Activated CD8-positive, alpha-beta T cell treated with anti-CD3 and anti-CD28 coated beads for 36 hours (primary cell): ENCODE measurements at places on chromosomes 2 and 18.
A peak's percentile ranks its signal among the peaks of the same experiment; 100 is the strongest.

DNA sequence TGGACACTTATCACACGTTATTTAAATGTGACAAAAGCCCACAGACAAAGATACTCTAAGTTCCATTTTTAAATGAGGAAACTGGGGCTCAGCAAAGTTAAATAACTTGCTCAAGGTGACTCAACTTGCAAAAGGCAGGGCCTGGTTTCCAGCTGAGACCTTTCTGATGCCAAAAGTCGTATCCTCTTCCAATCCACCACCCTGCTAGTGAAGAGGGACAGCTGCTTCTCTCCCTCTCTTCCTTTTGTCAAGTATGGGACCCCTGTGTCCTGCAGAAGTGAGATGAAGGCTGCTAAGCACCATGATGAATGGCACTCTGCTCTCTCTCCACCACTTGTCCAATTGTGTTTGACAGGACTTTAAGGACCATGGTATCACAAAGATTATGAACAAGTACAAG is 140.9 kb downstream of the DYM start:
- no peak for DNase-seq

- no peak for DNase-seq
Measured at GRCh38 chr2:58866527-58866926, 625.4 kb upstream of the FANCL start.

DNA sequence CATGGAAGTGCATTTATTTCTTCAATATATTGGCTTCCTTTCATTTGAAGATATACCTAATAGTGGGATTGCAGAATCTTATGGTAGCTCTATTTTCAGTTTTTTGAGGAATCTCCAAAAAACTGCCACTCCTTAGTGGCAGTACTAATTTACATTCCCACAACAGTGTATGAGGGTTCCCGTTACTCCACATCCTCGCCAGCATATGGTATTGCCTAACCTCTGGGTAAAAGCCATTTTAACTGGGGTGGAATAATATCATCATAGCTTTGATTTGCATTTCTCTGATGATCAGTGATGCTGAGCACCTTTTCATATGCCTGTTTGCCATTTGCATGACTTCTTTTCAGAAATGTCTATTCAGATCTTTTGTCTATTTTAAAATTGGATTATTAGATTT is 471.9 kb upstream of the UBE2E3 start:
- no peak for DNase-seq

GRCh38 chr2:149169656-149170055 is 131.2 kb downstream of the LYPD6B start:
- DNase-seq, result peak; percentile 32

- DNase-seq, result no peak
Measured at GRCh38 chr2:28030600-28030999, 140.1 kb downstream of the BABAM2 start.

DNA sequence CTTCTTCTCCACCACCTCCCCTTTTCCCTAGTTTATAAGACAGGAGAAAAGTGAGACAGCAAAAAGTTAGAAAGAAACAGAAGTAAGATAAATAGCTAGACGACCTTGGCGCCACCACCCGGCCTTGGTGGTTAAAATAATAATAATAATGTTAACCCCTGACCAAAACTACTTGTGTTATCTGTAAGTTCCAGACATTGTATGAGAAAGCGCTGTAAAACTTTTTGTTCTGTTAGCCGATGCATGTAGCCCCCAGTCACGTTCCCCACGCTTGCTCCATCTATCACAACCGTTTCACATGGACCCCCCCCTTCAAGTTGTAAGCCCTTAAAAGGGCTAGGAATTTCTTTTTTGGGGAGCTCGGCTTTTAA is 1.5 kb upstream of the BUB1 start:
- DNase-seq, result peak; percentile 14

GRCh38 chr18:52190631-52191030 is 149.4 kb upstream of the DCC start:
- DNase-seq, result no peak

GRCh38 chr2:70979626-70980025 is 1.2 kb downstream of the ANKRD53 start:
- DNase-seq, result no peak

GRCh38 chr2:26849056-26849999 is 1.4 kb downstream of the DPYSL5 start:
- DNase-seq, result peak; percentile 12

GRCh38 chr2:126858991-126859390 is 39.7 kb upstream of the TEX51 start:
- no peak for DNase-seq

- DNase-seq, result no peak
Measured at GRCh38 chr2:209878701-209879100, 107.1 kb downstream of the UNC80 start.

GRCh38 chr2:57534358-57534757 is 512.2 kb upstream of the VRK2 start:
- no peak for DNase-seq

- peak; percentile 55 for DNase-seq
Measured at GRCh38 chr2:177165721-177166711, 46.6 kb upstream of the HNRNPA3 start.

DNA sequence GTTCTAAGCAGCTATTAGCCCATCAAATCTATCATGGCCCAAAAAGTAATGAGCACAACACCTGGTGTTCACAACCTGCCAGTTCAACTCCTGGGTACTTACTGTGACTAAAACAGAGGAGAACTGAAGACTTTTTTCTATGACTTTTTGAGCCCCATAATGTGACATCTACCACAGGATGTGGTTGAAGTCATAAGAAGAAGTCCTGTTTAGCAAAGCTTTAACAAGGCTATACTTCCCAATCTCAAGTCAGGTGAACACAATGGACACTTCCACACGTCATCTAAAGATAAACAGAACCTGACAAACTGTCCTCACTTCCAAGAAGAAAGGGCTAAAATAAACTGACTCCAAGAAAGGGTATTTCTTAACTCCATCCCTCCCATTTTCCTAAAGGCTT is 138.8 kb downstream of the ATAD2B start:
- peak; percentile 16 for DNase-seq

- DNase-seq, result no peak
Measured at GRCh38 chr2:105598829-105599698, 145.6 kb upstream of the NCK2 start.

GRCh38 chr2:192377173-192377572 is 182.4 kb upstream of the TMEFF2 start:
- no peak for DNase-seq

GRCh38 chr18:8699948-8700347 is 5.4 kb upstream of the MTCL1 start:
- no peak for DNase-seq

- peak; percentile 51 for DNase-seq
Measured at GRCh38 chr2:6866275-6866671, 566 bp upstream of the CMPK2 start.

- DNase-seq, result no peak
Measured at GRCh38 chr2:62713837-62714236, 8.3 kb downstream of the EHBP1 start.

- DNase-seq, result no peak
Measured at GRCh38 chr2:69143748-69144360, 130.9 kb downstream of the ANTXR1 start.

GRCh38 chr2:232652505-232652851 is 19.1 kb downstream of the EFHD1 start:
- DNase-seq, result no peak

- no peak for DNase-seq
Measured at GRCh38 chr2:233221378-233222063, 30.0 kb upstream of the ATG16L1 start.

GRCh38 chr2:223989206-223989855 is 32.1 kb downstream of the MRPL44 start:
- no peak for DNase-seq

DNA sequence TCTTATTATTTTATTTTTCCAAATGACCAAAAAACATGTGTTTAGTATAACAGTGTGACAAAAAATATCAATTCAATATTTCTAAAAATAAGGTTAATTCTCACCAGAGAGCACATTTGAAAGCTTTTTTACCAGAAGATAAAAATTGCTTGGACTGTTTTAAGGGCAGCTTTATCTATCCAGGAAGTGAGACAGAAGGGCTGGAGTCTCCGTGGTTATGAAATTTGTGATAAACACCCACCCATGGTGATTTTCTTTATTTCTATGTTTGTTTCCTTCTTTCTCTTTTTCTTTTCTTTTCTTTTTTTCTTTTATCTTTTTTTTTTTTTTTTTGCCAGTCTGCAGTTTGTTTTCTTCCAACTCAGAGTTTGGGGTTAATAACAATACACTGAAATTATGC is 298.5 kb downstream of the PIEZO2 start:
- DNase-seq, result no peak

GRCh38 chr18:77870199-77870598 is 620.6 kb downstream of the GALR1 start:
- DNase-seq, result no peak

GRCh38 chr2:40531359-40531758 is 79.5 kb upstream of the SLC8A1 start:
- no peak for DNase-seq

GRCh38 chr2:19902216-19902740 is 495 bp upstream of the TTC32 start:
- no peak for DNase-seq

DNA sequence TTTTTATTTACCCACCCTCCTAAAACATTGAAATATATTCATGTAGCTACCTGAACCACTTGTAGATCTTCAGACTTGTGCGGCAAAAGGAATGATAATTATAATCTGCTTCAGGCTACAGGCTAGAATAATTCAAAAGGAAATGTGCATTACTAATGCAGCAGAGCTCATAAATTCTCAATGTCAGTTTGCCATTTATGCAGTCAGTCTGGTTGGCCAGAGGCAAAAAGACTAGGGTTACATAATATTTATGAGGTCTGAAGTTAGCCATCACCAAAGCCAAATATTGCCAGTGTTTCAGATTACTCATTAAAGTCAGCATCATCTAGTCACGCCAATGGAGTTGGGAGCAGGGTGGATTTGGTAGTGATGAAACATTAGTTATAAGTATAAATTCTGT is 38.9 kb downstream of the METAP1D start:
- no peak for DNase-seq

- no peak for DNase-seq
Measured at GRCh38 chr2:28163028-28163427, 229.6 kb upstream of the FOSL2 start.

- DNase-seq, result no peak
Measured at GRCh38 chr2:102051692-102052277, 60.0 kb downstream of the IL1R2 start.

DNA sequence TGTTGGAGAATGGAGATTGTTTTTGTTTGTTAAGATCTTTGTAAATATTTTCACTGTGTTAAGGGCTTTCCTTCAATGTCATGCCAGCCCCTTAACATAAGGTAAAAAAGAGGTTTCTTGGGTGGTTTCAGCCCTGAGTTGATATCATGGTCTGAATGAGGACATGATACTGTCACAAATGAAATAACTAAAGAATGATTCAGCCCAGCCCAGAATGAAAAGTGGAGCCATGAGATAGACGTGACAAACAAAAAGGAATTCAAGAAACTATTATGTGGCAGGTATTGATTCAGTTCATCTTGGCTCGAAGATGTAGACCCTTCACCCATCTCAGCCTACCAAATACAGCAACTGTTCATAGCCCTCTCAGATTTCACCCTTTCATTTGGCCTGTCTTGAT is 88.6 kb upstream of the TTN start:
- no peak for DNase-seq

- DNase-seq, result no peak
Measured at GRCh38 chr18:57771626-57772025, 31.5 kb downstream of the ATP8B1 start.

GRCh38 chr18:49617865-49618264 is 56.0 kb downstream of the LIPG start:
- DNase-seq, result no peak

DNA sequence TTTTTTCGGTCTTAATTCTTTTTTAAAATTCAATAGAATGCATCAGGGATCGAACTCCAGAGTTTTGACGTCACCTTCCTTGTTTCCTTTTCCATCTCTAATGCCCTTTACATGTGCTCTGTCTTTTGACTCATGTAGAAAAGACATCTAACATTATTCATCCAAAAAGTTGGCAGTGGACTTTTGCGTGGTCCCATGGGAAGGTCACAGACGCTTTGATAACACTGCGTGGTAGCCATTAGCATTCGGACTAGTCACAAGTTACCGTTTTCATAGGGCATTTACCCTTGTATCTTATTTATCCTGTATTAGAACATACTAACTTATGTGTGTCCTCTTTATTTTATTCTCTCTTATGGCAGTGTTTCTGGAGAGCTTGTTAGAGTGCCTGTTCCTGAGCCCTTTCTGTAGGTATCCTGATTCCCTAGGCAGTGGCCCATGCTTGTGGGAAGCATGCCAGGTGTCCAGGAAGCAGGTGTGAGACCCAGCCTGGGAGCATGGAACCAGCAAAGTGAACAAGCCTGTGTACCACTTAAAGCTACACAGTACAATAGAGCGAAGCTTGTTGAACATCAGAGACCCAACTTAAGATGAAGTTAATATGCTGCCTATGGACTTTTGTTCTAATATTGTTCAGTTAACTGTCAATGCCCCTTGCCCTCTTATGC is 73.6 kb upstream of the RBM44 start:
- no peak for DNase-seq

GRCh38 chr2:65711863-65712262 is 279.5 kb upstream of the SPRED2 start:
- no peak for DNase-seq

DNA sequence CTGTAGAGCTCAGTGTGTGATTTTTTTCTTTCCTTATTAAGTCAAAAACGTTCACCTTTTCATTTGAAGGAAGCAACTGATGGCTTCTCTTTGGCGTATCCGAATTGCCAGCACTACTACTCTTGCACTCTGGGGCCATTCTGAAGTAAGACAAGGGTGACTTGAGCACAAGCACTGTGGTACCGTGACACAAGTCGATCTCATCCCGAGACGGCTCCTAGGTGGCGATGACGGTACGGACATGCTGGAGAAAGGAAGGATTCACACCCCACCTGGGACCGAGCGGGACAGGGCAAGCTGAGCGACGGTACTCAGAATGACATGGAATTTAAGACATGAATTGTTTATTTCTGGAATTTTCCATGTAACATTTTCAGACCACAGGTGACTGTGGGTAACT is 36.8 kb upstream of the LDLRAD4 start:
- no peak for DNase-seq

- DNase-seq, result no peak
Measured at GRCh38 chr18:47969816-47970215, 39.4 kb upstream of the SMAD2 start.

DNA sequence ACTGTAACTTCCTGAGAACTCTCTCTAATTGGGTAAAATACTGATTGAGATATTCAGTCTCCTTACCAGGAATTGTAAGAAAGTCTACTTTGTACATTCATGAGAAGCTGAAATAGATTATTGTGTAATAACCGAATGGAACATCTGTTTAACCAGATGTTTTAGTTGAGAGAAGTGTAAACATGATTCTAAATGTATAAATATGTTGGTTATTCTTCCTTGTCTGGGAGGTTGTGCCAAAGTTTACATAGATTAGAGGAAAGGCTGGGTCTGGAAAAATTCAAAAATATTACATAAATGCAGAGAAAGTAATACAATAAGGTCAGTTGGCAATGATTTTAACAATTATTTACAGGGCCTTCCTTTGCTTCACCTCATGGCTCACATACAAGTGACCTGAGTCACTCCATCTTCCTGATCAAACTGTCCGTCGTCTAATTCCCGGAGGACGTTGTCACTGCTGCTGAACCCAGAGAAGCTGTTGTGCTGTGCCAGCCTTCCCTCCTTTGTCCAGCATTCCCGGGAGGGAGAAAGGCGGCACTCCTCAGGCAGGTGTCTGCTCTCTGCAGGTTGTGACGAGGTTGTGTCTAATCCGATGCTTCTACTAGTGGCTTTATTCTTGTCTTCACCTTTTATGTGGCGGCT is 55.9 kb downstream of the MOB4 start:
- DNase-seq, result no peak

- DNase-seq, result no peak
Measured at GRCh38 chr2:237734905-237735623, 63.5 kb upstream of the RBM44 start.
